ENCODE measurements at places on chromosomes 3 and 15.
A peak's percentile ranks its signal among the peaks of the same experiment; 100 is the strongest.

DNA sequence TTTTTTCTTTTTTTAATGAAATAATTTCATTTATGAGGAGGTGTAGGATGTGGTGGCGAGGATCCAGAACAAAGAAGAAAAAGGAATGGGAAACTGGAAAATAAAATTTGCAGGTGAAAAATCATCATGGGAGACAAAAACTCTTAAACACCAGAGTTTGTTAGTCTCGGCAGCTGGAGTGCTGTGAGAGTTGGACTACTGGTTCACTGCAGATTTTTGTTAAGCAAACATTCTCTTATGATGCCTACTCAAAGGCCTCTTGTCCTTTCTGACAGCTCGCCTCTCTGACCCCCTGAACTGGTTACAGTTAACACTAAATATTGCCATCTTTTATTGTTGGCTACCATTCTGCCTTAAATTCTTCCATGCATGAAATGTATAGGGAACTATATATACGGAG, 152.4 kb upstream of the DPH6 start:
- DNase-seq = no peak

GRCh38 chr3:72275331-72275751, 490.4 kb upstream of the PROK2 start:
- no peak for DNase-seq

DNA sequence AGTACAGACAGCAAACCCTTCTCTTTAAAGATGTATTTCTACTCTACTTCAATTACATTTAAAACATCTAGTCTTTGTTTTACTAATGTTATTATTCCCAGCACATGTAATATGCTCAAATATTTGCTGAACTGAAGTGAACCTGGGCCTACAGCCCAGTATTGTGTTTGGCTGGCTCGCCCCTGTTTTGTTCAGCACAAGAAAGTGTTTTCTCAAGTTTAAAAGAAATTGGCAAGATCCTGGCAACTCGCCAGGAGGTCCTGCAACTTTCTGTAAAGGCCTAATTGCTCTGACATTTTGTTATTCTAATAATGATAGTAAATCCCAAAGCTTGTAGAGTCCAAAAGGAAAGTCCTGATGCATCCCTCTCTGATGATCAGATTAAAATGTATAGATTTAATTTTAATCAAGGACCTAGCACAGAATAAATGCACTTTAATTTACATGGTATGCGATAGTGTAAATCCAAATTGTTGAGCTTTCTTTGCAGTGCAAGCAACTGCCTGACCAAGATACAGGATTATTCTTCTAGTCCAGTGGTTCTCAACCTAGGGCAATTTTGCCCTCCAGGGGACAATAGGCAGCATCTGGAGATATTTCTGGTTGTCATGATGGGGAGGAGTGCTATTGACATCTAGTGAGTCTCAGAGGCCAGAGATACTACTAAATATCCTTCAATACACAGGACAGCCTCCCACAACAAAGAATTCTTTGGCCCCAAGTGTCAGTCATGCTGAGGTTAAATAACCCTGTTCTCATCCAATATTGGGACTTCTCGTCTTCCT, 35.7 kb upstream of the TMOD3 start:
- DNase-seq = no peak

DNA sequence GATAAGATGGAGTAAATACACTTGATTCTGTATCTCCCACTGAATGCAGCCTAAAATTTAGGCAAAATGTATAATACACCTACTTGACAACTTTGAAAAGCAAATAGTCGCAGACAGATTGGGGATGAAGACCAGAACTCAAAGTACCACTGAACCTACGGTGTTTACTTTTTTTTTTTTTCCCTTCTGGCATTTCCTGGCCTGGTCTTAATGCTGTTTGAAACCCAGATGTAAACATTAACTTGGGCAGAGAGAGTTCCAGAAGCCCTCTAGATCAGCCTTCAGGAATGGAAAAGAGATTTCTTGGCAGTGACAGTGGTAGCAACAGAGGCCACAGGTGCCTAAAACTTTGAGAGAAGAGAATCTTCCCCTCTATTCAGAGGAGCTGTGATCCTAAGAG, 27.8 kb downstream of the ALPK3 start:
- no peak for DNase-seq

- peak; percentile 76 for DNase-seq
These were observed 357.5 kb upstream of the CADM2 start for GRCh38 chr3:84601303-84601702.

DNA sequence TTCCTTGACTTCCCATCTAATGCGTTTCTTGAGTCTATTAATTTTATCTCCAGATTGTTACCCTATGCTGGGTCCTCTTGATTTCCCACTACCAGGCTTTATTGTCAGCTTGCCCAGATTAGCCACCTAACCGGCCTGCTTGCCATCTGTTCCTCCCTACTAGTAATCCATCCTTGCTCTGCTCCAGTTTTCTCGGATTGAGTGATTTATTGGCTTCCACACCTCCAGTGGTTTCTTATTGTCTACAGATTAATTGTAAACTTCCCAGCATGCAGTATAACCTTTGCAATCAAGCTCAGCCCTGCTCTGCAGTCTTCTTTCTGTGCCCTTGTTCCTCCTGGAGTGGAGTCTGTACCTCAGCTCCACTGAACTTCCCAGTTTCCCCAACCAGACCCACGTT, 63.4 kb downstream of the ARHGEF26 start:
- peak; percentile 94 for DNase-seq

DNA sequence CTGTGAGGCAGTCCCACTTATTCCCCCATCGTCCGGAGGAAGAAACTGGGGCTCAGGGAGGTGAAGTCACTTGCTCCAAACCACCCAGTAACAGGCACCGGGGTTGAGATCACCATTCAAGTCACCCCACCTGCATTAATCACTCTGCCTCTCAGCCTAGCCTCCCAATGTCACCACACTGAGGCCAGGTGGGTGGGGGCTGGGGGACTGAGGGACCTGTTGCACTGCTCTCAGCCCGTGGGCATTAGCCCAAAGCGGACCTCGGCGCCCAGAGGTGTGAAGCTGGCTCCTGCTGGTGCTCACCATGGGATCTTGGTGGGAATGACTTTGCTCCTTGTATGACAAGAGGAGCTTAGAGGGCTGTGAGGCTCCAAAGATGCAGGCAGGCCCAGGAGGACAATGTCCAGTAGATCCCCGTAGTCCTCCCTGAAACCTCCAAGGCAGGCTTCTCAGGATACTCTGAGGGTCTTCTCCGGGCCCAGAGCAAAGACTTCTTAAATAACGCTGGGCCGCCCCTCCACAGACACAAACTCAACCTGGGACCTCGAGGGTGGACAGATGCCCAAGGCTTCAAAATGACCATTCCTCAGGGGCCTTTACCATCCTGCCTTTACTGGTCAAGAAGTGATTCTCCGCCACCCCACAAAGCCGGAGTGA, 1.7 kb downstream of the NT5DC2 start:
- no peak for DNase-seq

GRCh38 chr15:88250826-88251225, 5.7 kb downstream of the NTRK3 start:
- peak; percentile 87 for DNase-seq

GRCh38 chr3:28916713-28917499, 364.0 kb upstream of the RBMS3 start:
- DNase-seq = peak; percentile 14

DNA sequence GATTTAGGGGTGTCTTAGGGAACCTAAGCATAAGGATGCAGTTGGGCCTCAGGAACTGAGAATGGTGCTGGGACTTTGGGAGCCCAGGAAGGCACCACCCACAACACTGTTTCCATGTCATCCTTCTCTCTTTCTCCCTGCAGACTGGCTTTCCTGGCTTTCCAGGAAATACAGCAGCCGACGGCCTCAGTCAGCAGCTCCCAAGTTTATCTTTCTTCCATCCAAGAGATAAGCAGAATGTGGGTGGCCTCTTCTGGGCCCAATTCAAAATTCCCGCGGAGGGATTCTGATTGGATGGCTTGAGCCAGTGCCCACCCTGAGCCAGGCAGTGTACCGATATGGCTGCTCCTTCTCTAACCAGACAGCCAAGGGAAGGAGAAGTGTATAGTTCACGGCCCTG, 4.5 kb upstream of the CLN6 start:
- no peak for DNase-seq

GRCh38 chr3:55571216-55571813, 84.2 kb upstream of the WNT5A start:
- no peak for DNase-seq

DNA sequence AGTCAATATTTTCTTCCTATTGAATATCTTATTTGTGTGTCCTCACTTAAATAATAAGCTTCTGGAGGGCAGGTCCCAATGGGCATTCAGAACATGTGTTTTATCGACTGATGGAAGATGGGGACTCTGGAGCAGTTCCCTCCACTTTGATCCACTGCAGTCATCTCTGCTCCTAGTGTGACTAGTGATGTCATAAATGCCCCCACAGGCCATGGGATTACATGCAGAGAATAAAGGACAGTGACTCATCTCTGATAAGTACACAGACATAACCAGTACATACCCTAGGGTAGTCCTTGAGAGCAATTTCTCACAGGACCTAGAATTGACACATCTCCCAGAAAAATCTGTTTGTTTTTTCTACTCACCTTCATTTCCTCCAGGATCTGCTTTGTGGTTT, 49.4 kb upstream of the FMN1 start:
- no peak for DNase-seq

- DNase-seq = no peak
These were observed 5.3 kb downstream of the COPG1 start for GRCh38 chr3:129254536-129255230.

DNA sequence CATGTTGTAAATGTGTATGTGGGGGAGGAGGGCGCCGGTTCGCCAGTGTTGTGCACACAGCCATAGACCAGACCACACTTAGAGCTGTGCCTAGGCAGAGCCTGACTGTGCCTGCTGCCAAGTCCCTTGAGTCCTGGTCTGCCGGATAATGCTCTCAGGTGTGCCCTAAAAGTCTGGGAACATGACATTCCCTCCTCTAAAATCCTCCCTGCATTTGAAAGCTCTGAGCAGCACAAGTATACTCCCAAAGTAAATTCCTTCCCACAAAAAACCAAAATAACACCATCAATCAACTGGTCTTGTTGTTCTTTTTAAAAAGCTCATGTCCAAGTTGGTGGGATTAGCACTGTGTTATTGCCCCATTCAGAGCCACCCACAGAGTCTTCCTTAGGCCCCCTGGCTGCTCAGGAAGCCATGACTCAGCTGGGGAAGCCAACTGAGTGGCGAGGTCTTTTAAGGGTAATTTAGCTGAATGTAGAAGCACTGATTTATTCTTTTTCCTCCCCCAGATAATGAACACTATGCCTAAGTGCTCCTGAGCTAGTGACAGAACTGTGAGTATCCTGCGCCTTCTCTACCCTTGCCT, 147.8 kb upstream of the MCTP2 start:
- no peak for DNase-seq

- peak; percentile 45 for DNase-seq
These were observed 747 bp downstream of the SORD start for GRCh38 chr15:45023659-45024225.

GRCh38 chr15:50675535-50676144, 11.0 kb downstream of the TRPM7 start:
- peak; percentile 19 for DNase-seq

DNA sequence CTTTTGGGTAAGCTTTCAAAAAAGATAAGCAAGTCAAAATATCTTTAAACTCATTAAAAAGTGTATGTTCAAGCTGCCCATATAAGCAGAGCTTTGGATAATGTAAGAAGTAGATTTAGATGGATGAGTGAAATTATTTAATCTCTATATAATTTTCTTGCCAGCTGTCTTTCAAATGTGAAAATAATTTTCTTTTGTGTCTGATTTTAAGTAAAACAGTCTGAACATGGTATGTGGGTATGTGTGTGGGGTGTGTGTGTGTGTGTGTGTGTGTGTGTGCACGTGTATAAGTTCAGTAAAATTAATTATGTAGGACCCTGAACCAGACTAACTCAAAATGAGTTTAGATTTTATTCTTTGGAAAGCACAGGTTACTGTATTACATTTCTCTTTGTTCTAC, 155.2 kb upstream of the CGNL1 start:
- DNase-seq = peak; percentile 64

- peak; percentile 17 for DNase-seq
These were observed 239.0 kb upstream of the LRTM1 start for GRCh38 chr3:55166576-55167555.

DNA sequence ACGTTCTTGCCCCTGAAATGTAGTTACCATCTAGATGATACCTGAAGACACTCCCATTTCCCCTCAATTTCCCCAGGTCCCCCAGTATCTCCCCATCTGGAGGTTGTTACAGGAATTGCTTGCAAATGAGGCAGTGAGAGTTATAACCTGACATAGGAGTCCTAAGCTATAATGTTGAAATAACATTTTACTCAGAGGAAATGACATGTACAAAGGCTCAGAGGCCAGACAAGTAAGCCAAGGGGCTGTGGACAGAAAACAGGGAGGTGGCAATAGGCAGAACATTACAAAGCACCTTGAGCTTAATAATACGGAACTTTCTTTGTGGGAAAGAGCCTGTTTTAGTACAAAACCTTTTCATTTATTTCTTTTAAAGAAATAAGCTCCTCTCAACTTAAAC, 171.9 kb downstream of the FRMD5 start:
- no peak for DNase-seq

DNA sequence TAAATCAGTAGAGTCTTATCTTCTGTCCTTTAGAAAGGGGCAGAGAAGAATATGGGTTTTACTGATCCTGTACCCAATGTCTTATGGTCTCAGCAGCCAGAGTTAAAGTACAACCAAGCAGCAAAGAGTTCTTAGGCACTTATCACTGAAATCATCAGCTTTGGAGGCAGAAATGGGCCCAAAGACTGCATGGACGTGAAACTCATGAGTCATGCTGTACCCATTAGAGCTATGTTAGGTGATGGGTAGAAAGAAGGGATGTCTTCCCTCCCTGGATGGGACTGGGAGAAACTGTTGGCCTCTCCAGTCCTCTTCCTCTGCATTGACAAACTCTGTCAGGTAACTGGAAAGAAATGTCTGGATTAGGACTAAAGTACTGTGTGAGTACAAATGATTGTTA, 63.4 kb downstream of the EOMES start:
- DNase-seq = no peak

- no peak for DNase-seq
These were observed 157.8 kb upstream of the CTNNB1 start for GRCh38 chr3:41041462-41041861.

Measured in NCI-H524 (cell line).